Stimulated activated CD4-positive, alpha-beta T cell treated with anti-CD3 and anti-CD28 coated beads, Interleukin-1b, Interleukin-23, amount 100 ng/mL, for 1 hour (primary cell): ENCODE measurements at places on chromosomes 2 and 18.

DNA sequence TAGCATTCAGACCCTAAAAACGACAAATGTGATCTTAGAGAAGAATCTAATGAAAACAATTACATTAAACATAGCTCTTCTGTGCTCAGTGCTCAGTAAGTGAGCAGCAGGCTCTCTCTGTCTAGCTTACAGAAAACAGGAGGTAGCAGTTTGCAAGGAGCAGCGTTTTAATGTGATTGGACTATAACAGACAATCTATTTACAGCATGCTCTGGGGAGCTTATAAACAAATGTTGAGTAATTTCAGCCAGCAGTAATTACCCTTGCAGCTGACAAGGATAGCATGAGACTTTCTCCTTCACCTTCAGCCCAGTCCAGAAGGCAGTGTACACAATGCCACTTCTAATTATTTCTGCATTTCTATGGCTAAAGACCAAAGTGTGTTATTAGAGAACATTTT lies 270.4 kb downstream of the FIGN start:
- no peak for DNase-seq

DNA sequence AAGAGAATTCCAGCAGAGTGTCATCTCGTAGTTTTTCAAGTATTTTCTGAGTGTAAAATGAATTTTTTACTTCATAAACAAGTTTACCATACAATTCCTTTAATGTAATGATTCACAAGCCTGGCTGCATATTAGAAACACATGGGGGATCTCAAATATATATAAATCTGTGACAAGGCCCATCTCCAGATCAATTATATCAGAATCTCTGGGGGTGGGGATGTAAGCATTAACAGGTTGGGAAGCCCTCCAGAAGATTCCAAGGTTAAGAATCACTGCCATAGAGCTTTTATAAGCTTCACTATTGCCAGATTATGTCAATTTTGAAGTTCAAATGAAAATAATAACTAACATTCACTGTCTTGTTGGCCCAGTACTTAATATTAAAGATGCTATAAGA lies 111.2 kb downstream of the BAZ2B start:
- no peak for DNase-seq

DNA sequence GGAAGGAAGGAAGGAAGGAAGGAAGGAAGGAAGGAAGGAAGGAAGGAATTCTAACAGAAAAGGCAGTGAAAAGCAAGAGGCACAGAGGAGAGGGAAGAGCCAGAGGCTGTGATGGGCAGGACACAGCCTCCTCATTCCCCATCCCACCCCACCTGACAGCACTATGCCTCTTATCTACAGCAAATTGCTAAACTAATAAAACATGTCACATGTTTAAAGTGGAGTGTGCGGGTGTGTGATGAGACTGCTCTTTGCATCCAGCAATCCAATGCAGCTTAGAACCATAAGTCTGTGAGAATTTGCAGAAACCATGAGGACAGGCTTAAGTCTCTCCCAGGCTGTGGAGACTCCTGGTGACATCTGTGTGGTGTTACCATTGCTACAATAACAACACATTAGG lies 108.4 kb upstream of the ALK start:
- DNase-seq = no peak

DNA sequence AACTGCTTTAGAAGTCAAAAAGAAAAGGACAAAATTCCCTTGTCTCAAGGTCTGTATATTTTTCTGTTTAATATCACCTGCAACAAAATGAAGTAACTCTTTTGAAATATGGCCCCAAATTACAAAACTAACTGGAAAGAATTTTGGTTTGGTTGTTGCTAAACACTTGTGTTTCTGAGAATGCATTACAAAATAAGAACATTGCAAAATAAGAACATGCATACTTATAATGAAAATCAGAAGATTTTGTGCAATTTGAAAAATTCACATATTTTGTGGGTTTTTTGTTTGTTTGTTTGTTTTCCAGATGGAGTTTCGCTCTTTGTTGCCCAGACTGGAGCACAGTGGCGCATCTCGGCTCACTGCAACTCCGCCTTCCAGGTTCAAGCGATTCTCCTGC lies 21.8 kb downstream of the NDUFB3 start:
- no peak for DNase-seq

DNA sequence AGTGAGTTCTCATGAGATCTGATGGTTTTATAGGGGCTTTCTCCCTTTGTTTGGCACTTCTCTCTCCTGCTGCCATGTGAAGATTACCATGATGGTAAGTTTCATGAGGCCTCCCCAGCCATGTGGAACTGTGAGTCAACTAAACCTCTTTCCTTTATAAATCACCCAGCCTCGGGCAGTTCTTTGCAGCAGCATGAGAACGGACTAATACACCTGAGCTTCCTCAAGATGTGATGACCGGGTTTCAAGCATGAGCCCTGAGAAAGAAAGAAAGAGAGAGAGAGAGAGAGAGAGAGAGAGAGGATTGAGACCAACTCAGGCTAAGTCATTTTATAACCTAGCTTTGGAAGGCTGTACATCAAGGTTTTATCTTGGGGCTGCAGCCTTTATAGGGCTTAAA lies 167.7 kb upstream of the SERPINE2 start:
- no peak for DNase-seq
